ENCODE measurements at places on chromosomes 2 and 18. TPM values are rescaled to one million over a fixed set of nuclear protein-coding genes. Genes with fewer than 3 reads are reported as not detected.

The MAP4K4 gene
- total RNA-seq: 112 TPM

The TMEM198 gene
- 2.3 TPM for total RNA-seq

The FN1 gene
- total RNA-seq: 6,899 TPM

The CDKL4 gene
- total RNA-seq: 0.88 TPM

The ATP6V1C2 gene
- 0.49 TPM for total RNA-seq

The RSAD2 gene
- total RNA-seq: 8.9 TPM

The DCDC2C gene
- 0.27 TPM for total RNA-seq

The PAIP2B gene
- 4.9 TPM for total RNA-seq

The HJURP gene
- total RNA-seq: 1.1 TPM

The GRHL1 gene
- 2.5 TPM for total RNA-seq

The EFEMP1 gene
- total RNA-seq: 793 TPM

The HOXD3 gene
- 13.4 TPM for total RNA-seq

The LYPD6B gene
- total RNA-seq: not detected

The EVX2 gene
- not detected for total RNA-seq

The FBXO11 gene
- total RNA-seq: 80.4 TPM

The CMPK2 gene
- 3.7 TPM for total RNA-seq

The GPR39 gene
- total RNA-seq: 0.23 TPM

The ANKRD29 gene
- 28.6 TPM for total RNA-seq
